ENCODE measurements at places on chromosomes 1 and 21.

- no peak for DNase-seq
Observed at GRCh38 chr1:44260792-44261170, 47.5 kb downstream of the DMAP1 start.

GRCh38 chr1:44645476-44646244 lies 28.6 kb downstream of the TMEM53 start:
- no peak for DNase-seq

GRCh38 chr1:242585616-242586359 lies 61.3 kb upstream of the PLD5 start:
- DNase-seq, result no peak

DNA sequence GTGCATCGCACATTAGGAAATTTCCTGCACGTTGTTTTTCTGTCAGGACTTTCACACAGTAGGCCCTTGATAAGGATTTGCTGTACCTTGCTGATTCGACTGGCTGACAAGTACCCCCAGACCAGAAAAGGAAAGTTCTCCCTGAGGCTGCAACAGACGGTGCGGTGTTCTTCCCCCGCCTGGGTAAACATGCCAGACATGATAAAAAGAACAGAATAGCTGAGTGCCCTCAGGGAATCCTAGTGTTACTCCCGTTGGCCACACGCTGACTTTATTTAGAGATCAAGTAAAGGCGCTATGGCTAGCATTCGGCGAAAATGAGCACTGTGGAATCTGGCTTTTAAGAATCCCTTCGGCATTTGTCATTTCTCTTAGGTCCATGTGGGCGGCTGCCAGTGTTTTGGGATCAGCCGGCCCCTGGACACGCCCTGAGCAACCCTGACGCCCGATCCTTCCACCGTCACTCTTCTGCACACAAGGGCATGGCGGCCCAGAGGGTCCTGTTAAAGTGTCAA lies 607.7 kb downstream of the KIF26B start:
- no peak for DNase-seq

GRCh38 chr1:163035446-163036249 lies 33.5 kb upstream of the RGS4 start:
- DNase-seq, result peak; percentile 96

DNA sequence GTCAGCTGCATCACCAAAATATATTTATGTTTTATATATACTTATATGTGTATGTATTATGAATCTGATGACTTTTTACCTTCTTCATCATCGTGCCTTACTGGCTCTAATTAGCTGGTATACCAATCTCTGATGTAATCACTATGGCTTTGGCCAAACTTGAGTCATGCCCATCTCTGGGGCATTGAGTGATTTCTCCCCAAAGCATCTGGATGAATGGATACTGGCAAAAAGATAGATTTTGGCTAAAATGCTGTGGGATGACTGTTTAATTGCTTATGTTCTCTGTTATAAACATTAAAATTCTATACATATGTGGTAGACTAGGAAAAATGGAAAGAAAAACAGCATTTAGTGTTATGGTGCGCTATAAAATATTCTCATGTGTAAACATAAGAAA lies 19.6 kb downstream of the CDKN2C start:
- DNase-seq, result no peak

GRCh38 chr1:10721381-10722321 lies 74.8 kb downstream of the CASZ1 start:
- DNase-seq, result no peak

- no peak for DNase-seq
Observed at GRCh38 chr1:19941206-19941568, 17.8 kb upstream of the PLA2G2E start.

DNA sequence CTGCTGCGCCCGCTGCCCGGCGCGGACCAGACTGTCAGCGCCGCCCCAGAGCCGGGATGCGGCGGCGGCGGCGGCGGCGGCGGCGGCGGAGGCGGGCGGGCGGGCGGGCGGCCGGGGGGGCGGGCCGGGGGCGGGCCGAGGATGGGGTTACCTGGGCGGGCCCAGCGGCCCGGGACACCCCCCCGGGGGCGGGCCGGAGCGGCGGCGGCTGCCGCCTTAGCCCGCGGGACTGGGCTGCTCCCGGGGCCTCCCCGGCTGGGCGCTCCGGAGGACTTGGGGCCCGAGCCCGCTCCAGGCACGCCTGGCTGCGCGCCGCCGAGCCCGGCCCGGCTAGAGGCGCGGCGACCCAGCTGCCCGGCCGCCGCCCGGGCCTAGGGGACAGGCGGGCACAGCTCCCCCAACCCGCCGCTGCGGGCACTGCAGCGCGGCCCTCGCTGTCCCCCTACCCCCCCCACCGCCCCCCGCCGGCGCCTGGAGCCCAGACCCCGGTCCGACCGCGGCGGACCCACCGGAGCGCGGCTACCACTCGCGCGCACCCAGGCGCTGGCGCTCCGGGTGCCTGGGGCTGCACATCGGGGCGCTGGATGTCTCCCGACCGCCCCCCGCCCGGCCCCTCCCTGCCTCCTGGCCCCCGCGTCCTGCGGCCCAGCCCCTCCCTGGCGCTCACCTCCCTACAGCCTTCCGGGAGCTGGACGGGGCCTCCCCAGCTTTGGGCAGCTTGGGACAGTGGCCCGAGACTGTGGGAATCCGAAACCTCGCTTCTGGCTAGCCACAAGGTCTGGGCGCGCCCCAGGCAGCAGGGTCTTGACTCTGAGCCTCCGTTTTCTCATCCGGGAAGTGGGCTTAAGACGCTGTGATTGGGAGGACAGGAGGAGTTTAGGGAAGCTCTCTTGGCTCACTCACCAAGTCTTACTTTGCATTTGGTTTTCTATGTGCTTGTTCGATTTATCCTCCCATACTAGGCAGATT lies at the start of gene WNT4:
Gene WNT4 (minus strand): TSS at position 33 of the 969 bp plus-strand sequence. CDS start 175 bp downstream, outside the sequence.
- peak; percentile 61 for DNase-seq

DNA sequence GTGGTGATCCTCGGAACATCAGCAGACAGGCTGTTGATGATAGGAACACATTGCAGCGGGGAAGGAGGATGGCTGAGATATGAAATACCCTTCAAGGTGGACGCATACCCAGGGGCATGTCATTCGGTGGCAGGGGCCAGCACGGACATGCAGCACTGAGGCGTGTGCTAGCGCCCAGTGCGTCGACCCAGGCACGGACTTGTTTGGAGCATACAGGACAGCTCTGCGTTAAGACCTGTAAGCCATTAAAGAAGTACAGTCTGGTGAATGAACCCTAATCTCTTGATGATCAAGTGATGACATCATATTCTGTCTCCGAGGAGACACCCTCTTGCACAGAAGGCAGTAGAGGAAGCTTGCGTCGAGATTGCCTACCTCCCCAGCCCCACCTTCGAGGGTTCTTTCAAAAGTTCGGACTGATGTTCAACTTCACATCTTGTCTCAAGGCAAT lies 63.6 kb upstream of the KIF26B start:
- DNase-seq, result peak; percentile 40

- no peak for DNase-seq
Observed at GRCh38 chr21:40049931-40050290, 182.7 kb downstream of the PCP4 start.

DNA sequence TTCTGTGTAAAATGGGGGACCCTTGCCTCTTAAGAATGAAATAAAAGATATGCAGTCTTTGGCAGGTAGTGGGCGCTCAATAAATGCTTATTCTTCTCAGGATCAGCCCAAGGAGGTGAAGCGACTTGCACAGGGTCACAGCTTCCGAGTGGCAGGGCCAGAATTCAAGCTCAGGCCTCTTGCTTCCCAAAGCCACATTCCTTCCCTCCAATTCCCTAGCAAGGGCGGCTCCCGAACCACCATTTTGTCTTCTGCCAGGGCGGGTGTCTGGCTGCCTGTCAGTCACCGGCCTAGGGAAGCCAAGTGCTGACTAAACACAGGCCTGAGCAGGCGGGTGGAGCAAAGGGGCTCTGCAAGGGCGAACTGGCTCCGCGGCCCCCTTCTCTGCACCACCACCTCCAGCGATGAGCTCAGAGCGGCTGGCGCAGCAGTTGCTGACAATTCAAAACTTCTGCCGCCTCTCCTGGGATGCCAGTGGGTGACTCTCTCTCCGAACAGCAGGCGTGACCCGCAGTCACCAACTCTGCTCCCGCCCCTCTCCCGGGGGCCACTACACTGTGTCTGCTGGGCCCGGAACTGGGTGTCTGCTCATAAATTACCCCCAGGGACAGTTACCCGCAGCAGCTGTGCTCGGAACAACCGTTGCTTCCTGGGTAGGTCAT lies 10.8 kb downstream of the GPR3 start:
- DNase-seq, result peak; percentile 73

DNA sequence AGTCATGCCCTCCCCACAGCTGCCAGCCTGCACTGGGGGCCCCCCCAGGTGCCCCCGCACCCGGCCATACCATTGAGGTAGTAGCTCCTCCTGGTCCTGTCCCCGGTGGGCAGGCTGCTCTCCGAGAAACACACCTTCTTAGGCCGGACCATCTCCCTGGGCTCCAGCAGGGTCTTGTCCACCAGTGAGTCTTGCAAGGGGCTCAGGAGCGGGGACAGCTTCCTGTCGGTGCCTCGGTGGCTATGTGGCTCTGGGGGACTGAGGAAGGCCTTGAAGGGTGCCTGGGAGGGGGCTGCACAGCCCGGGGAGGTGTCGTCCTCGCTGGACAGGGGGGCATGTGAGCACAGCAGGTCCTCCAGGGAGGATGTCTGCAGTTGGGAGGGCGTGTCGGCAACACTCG lies 12.9 kb upstream of the FTCD start:
- no peak for DNase-seq

Measured in epithelial cell of esophagus (primary cell).